LoVo (cell line): ENCODE measurements at places on chromosomes 3 and 15.

- DNase-seq, result peak; percentile 69
Observed at GRCh38 chr15:34154725-34155204, 52.9 kb downstream of the PGBD4 start.

- no peak for DNase-seq
Observed at GRCh38 chr3:66406163-66406562, 94.7 kb downstream of the LRIG1 start.

- DNase-seq, result peak; percentile 66
Observed at GRCh38 chr15:39976291-39977274, 42.7 kb downstream of the EIF2AK4 start.

- DNase-seq, result peak; percentile 64
Observed at GRCh38 chr3:169218314-169218983, 445.1 kb downstream of the MECOM start.

DNA sequence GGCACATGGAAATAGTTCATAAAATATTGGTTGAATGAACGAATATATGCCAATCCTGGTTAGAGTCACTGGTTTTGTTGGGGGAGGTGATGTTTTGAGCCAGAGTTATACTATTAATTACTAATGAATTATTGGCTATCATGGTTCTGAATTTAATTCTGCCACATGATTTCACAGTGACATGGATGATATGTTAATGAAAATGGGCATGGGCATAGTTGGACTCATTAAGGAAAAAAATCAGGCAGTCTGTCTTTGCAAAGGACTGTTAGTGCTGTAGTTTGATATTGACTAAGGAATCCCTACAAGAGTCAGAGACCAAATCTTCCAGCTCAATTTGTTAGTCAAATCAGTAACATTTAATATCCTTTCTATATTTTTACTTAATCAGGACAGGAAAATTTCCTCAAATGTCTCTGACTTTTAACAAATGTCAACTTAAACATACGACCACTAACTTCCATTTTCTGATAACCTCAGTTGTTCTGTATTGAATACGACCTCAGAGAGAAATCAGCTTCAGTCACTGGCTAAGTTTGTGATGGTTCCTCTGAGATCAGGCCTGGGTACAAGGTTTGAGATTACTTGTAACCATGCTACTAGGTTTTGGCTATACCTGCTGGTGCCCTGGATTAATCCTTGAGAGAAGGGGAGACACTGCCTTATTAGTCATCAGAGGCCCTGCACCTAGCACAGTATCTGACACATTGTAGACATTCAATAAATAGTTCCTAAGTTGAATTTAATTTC is 13.3 kb downstream of the NFKBIZ start:
- DNase-seq, result no peak

DNA sequence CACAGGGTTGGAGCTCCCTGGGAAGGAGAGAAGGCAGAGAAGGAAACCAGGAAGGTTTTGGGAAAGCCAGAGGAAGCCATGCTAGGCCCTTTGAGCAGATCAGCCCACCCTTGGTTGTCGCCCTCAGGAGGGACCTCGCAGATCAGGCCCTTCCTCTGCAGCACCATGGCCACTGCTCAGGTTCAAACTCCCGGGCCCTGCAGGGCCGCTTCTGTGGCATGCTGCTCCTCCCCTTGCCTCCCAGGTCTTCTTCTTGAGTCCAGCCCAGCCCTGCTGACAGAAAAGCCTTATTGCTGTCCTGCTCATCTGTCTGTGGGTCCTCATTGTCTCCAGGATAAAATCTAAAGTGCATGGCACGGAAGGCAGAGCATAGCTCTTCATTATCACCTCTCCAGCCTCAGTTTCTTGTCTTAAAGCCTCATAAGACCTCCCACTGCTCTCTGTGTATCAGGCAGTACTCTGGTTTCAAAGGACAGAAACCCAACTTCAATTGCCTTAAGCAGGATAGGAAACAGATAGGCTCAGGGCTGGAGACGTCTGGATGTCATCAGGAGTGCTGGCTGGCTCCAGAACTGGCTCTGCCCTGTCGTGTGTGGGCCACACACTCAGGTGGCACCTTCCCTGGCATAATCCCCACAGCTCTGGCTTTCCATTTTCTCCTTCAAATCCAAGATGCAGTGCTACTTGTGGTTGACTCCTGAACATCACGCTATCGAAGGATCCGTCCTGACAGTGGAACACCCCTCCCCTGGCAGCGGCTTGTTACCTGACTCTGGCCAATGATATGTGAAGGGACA is 118.5 kb downstream of the EEFSEC start:
- no peak for DNase-seq

DNA sequence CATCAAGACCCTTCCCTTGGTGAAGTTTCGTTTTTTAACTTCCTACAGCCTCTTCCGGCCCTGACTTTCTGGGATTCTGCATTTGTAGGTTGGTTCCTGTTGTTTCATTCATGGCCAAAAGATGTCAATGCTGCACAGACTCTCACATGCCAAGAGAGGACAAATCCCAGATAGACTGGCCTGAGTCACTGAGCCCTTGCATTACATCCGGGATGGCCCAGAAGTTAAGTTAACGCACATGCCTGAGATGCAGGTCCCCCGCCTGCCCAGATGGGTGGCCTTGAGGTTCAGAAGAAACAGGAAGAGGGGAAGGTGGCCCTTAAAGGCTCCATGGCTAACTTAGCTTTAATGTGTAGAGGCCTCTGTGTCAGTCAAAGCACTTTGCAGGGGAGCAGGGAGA is 51.6 kb upstream of the SRGAP3 start:
- no peak for DNase-seq

GRCh38 chr3:29521293-29521692 is 240.4 kb downstream of the RBMS3 start:
- DNase-seq, result no peak

DNA sequence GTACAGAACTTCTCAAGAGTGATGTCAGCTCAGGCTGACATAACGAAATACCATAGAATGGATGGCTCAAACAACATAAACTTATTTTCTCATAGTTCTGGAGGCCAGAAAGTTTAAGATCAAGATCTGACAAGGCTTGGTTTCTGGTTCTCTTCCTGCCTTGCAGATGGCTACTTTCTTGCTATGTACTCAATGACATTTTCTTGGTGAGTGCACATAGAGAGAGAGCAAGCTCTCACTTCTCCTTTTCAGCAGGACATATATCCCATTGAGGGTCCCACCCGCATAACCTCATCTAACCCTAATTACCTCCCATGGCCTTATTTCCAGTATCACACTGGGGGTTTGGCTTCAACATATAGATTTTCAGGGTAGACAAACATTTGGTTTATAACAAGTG is 1072.1 kb downstream of the PLOD2 start:
- DNase-seq, result no peak

DNA sequence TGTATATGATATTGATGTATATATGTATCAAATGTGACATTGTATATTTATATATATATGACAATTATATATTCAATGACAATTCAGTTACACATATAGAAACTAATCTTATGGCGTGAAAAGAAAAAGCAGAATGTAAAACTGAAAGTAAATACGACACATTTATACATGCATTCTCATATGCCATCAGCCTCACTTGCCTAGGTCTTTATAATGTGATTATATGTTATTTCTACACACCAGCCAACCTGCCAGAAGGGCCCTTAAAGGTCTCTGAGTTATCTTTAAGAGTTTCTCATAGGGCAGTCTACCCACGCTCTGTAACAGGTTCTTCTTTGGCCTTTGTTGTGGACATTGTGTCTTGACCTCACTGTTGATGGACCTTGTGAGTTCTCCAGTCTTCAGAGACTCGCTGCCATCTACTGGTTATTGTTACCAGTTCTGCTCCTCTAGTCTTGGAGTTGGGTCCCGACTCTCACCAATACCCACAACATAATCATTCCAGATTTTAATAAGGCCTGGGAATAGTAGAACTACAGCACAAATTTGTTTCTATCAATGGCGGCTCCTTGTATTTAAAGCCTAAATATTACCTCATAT is 371.5 kb upstream of the GOLIM4 start:
- no peak for DNase-seq

DNA sequence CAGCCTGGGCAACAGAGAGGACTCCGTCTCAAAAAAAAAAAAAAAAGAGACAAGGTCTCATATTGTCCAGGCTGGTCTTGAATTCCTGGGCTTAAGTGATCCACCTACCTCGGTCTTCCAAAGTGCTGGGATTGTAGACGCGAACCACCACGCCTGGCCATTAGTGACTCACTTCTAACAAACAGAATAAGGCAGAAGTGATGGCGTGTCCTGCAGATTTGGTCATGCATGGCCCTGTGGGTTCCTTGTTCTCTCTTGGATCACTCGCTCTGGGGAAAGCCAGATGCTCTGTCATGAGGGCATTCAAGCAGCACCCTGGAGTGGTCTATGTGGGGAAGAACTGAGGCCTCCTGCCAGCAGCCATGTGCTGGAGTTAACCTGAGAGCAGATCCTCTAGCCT is 27.4 kb upstream of the TJP1 start:
- DNase-seq, result no peak

DNA sequence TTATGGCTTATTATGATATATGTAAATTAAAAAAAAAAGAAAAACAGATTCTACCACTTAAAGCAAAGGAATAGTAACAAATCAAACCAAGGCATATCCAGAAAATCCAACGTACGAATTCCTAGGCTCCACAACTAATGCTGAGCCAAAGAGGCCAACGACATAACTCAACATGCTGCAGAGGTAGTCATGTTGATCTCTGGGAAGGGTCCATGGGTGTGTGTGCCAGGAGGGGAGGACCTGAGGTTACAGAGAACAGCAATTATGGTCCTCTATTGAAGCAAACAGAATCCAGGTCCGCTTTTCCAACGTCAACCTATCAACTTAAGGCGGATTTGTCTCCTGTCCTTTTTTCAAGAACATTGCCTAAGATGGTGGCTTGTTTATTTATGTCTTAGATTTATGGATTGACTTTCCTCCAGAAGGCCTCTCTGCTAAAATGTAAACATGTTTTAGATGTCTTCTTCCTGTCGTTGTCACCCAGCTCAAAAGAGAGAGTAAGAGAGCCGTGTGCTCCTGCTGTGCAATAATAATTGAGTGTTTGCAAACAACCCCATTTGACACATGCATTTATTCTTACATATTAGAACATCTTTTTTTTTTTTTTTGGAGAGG is 20.4 kb downstream of the NANOGP8 start:
- no peak for DNase-seq

DNA sequence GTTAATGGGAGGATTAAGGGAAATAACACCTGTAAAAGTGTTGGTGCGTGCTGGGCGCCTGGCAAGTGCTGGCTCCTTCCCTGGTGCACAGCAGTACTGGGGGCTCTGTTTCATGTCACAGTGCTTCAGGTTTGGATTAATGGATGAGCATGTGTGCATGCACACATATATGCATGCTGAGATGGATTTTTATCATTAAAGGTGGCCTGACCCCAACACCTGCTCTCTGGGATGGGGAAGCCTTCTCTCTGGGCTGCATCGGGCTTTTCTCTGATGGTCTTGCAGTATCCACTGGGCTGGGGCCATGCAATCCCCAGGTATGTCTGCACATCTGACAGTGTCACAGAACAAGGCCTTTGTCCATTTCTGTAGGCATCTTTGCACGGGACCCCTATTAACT is 127.5 kb upstream of the PLXNA1 start:
- no peak for DNase-seq
